ENCODE measurements at places on chromosomes 4 and X.

DNA sequence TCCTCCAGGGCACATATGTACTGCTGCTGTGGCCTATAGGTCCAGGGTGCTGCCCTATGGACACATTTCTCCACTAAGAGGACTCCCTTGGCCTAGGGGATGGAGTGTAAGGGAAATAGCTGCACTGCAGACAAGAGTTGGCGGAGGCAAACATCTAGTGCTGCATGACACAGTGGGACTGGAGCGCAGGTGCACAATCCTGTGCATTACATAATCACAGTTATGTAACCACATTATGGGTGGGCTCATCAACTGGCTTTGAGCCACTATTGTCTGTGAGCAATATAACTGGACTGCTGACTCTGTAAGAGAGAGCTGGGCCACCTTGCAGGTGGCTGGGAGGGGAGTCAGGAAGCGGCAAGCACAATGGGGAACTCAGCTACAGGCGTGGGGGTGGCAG, 3.2 kb upstream of the TIGD2 start:
- no peak for DNase-seq

- no peak for DNase-seq
Measured at GRCh38 chrX:66024092-66024467, 15.8 kb downstream of the VSIG4 start.

GRCh38 chrX:22057667-22058066, 25.5 kb downstream of the PHEX start:
- DNase-seq = no peak

- peak; percentile 63 for DNase-seq
Measured at GRCh38 chr4:99462875-99463464, 27.8 kb upstream of the ADH7 start.

DNA sequence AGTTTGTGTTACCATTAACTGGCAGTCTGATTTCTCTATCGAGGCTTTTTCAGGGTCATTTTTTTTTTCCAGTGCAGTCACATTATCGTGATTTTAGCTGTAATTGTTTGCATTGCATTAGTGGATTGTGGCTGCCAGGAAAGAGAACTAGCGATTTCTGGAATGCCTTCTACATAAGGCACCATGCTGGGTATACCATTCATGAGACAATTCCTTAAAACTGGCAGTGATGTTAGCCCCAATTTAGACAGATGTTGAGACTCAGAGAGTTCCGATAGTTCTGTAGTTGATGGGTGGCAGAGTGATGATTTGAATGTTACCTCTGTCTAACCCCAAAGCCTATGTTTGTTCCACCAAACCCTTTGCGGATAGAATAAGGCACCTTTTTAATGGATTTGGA, 175.4 kb upstream of the TENM3 start:
- DNase-seq = no peak

DNA sequence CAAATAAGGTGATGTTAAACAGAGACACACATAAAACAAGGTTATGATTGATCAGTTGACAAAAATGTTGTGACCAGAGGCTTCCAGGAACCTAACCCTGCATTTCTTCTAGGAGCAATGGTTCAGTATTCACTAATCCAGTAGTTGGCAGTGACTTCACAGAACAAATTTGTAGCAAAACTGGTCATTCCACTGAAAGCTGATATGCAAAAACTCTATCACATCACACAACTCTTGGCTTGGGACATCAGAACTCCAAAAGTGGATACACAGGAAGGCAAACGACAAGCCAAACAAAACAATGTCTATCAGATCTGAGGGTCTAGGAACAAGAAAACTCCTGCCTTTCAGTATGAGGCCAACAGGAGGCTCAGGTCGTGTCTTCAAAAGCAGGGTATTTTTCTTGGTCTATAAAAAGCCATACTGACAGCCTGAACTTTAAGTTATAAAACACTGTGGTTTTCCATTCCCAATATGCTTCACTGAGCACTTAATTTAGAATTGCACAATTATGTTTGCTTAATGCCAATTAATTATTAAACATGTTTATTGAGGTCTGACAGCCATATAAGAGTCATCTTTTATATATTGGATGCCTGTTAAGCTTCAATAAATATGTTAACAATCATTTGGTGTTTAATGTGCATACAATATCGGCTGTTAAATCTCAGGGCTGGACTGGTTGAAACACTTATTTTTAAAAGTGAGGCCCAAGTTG, 45.6 kb downstream of the SOD3 start:
- no peak for DNase-seq

DNA sequence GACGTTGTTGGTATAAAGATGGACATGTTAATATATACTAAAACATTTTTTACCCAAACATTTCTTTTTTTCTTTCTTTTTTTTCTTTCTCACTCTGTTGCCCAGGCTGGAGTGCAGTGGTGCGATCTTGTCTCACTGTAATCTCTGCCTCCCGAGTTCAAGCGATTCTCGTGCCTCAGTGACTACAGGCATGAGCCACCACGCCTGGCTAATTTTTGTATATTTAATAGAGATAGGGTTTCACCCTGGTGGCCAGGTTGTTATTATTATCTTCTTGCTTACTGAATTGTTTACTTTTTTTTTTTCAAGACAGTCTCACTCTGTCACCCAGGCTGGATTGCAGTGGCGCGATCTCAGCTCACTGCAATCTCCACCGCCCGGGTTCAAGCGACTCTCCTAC, 68.8 kb downstream of the HOPX start:
- no peak for DNase-seq

- DNase-seq = no peak
Measured at GRCh38 chr4:111037591-111038360, 414.9 kb upstream of the PITX2 start.

GRCh38 chr4:38468339-38468866, 195.6 kb upstream of the KLF3 start:
- no peak for DNase-seq

DNA sequence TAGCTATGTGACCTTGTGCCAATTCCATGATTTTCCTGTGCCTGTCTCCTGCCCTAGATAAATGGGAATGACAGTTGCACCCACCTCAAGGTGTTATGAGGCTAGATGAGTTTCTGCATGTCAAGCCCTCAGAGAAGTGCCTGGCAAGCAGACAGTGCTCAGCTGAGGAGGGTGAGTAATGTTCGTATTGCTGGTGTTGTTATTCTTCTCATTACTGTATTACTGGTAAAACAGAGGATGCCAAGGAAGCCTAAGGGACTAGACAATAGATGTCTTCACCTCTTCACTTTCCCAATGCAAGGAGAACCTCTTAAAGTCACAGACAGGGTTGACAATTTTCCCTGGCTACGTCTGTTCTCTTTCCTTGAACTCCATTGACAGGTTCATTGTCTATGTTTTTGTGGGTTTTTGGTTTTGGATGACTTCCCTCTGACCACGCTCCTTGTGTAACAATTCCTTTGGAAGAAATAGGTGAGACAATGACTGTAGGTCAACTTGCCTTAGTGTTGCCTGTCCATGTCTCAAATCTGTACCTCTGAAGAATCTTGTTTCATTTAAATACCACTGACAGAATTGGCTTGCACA, 19.2 kb downstream of the ETDC start:
- DNase-seq = no peak

DNA sequence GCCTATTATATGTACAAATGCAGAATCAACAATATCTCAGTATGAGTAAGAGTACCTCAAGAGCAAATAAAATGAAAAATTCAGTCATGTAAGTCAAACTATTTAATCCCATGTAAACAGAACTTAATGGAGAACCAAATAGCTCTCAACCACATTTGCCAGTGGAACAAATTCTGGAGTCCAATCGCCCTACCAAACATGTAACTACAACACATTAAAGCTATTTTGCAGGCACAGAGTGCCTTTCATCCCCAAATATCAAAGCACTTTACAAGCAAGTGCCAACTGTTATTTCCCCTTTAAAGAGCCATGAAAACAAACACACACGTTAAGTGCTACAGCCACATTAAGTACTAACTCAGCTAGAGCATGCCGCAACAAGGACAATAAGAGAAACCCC, 51.3 kb downstream of the PCDH19 start:
- no peak for DNase-seq

- DNase-seq = no peak
Measured at GRCh38 chr4:1583051-1583785, 100.9 kb downstream of the FAM53A start.

- no peak for DNase-seq
Measured at GRCh38 chrX:3175659-3176438, 134.6 kb downstream of the ARSF start.

DNA sequence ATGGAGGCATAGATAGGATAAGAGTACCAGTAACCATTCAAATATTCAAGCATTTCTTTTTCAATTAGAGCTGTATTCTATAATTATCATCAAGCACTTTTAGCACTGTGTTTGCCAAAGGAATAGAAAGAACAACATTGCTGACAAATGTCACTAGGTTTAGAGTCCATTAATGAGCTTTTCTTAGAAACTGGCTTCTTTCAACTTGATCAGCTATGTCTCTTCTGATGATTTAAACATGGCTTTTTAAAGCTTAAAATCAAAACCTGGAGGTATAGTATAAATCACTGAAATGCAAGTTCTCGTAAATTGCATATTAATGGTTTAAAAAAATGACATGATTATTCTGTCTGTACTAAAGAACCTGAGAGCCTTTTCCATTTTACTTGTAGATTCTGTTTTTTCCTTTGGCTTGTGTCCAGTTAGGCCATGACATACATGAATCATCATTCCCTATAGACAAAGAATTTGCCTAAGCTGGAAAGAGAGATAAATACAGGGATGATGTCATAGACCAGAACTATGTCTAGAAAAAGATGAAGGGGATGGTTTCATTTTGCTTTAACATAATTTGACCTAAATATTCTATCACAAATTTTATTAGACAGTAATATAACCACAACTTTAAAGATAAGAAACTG, 340.1 kb upstream of the CTSO start:
- DNase-seq = no peak

DNA sequence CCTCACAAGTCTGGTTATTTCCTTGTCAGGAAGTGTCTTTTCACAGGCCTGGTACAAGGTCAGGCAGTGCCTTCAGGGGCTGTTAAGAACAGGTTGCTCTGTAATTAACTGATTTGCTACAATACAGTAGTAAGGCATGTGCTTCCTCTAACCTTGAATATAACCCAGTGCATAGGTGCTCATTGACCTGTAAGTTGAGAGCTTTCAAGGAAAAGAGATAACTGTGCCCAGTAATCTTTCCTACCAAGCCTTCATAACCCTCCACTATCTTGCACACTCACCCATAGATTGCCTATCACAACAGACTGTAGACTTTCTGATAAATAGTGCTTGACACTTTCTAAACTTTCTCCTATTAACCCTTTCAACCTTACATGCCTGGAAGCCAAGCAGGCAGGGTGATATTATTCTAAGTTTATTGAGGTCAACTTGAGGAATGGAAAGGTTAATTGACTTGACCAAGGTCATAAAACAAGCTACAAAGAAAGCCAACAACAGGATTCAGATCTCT, 148.1 kb downstream of the PPARGC1A start:
- no peak for DNase-seq

DNA sequence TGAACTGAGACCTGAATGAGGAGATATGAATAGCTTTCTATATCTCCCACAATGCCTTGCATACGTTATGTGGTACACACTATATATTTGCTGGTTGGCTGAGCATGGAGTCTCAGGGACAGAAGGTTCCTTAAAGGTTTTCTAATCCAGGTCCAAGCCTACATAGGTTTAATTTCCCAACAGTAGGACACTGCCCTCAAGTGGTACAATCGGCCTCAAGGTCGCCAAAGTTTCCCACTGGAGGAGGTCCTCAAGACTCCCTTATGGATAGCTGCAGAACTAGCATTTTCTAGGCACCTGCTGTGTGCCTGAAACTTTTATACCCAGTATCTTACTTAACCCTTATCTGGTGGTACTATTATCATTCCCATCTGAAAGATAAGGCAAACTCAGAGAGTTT, 21.0 kb upstream of the EFNB1 start:
- DNase-seq = no peak

GRCh38 chr4:38311495-38312126, 351.4 kb downstream of the PTTG2 start:
- DNase-seq = no peak

DNA sequence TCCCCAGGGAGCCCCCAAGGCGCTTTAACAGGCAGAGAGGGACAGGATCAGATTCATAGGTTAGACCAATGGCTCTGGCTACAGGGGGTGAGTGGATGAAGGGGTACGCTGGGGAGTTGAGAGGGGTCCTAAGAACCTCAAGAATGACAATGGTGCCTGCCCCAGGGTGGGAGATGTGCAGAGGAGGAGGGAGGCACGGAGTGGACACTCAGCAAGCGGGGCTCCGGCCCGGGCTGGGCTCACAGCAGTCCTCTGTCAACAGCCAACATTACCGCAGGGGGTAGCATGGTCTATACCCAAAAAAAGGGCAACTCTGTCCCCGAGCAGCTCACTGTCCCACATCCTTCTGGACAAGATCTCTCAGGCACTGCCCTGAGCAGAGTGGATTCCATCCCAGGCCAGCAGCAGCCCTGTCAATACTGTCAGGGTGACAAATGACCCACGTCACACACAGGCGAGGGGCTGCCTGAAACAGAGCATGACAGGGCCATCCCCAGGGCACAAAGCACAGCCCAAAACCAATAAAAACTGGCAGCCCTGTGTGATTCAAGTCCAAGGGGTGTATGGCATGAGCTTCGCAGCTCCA, 47.7 kb upstream of the PPP2R2C start:
- no peak for DNase-seq

- DNase-seq = no peak
Measured at GRCh38 chr4:41015016-41015675, 199.2 kb downstream of the APBB2 start.

GRCh38 chr4:7530932-7531639, 96.4 kb upstream of the PSAPL1 start:
- no peak for DNase-seq

All from femur (tissue), 1 donor.